ENCODE measurements at places on chromosomes 12 and 14. TPM values are rescaled to one million over a fixed set of nuclear protein-coding genes. Genes with fewer than 3 reads are reported as not detected.

The LUM gene
- total RNA-seq, result 1,471 TPM

The TGM1 gene
- total RNA-seq, result 33.4 TPM

The PRICKLE1 gene
- total RNA-seq, result 12.6 TPM

The SSPN gene
- 2.4 TPM for total RNA-seq

The CAPZA3 gene
- total RNA-seq, result not detected

The P2RX2 gene
- not detected for total RNA-seq

The CD69 gene
- 0.22 TPM for total RNA-seq

The CMA1 gene
- not detected for total RNA-seq

The ADSS1 gene
- 5.9 TPM for total RNA-seq

The FBLN5 gene
- 4.2 TPM for total RNA-seq

The HOTAIR gene
- not detected for total RNA-seq

The STYK1 gene
- 22.0 TPM for total RNA-seq

The PLA2G1B gene
- not detected for total RNA-seq

The RPS6KA5 gene
- total RNA-seq, result 0.76 TPM

The NYNRIN gene
- total RNA-seq, result 153 TPM

The KRT4 gene
- total RNA-seq, result not detected

The GPD1 gene
- 1.2 TPM for total RNA-seq

The LALBA gene
- total RNA-seq, result not detected

The HCAR2 gene
- 0.39 TPM for total RNA-seq

The DCAF5 gene
- 33.8 TPM for total RNA-seq

The OR6C2 gene
- not detected for total RNA-seq

The SDSL gene
- total RNA-seq, result 4.9 TPM

The SLC6A13 gene
- total RNA-seq, result not detected

The MYL2 gene
- not detected for total RNA-seq

The MYBPC1 gene
- total RNA-seq, result not detected

The KRT73 gene
- total RNA-seq, result not detected

The JAG2 gene
- 8.6 TPM for total RNA-seq

The EFCAB11 gene
- 8.8 TPM for total RNA-seq

The CCDC197 gene
- total RNA-seq, result not detected

The TMPRSS12 gene
- under 0.01 TPM for total RNA-seq

The ANKRD33 gene
- total RNA-seq, result not detected

The ZNF891 gene
- 0.76 TPM for total RNA-seq

The GALNT16 gene
- under 0.01 TPM for total RNA-seq

The MMP19 gene
- total RNA-seq, result 4.9 TPM

The APOLD1 gene
- 2.4 TPM for total RNA-seq

The SLC15A5 gene
- total RNA-seq, result not detected

The MSI1 gene
- total RNA-seq, result 0.39 TPM

The KRT82 gene
- total RNA-seq, result not detected

The MAP1LC3B2 gene
- total RNA-seq, result not detected

The AMHR2 gene
- not detected for total RNA-seq

The CD163 gene
- total RNA-seq, result not detected

The ANKS1B gene
- total RNA-seq, result 8.0 TPM

The FAM186B gene
- total RNA-seq, result 0.33 TPM

The CEP128 gene
- 3.9 TPM for total RNA-seq

The NKX2-1 gene
- not detected for total RNA-seq

The OSGEP gene
- total RNA-seq, result 27.9 TPM

The ITPK1 gene
- 17.3 TPM for total RNA-seq

The ACSS3 gene
- 1.2 TPM for total RNA-seq

The FAIM2 gene
- total RNA-seq, result under 0.01 TPM

The ANO2 gene
- total RNA-seq, result 0.39 TPM

The ITGB7 gene
- not detected for total RNA-seq
